Heart right ventricle (tissue), 16 donors: ENCODE measurements at places on chromosomes 6 and 20. TPM values are rescaled to one million over a fixed set of nuclear protein-coding genes. Genes with fewer than 3 reads are reported as not detected.

B4GALT5 gene
- total RNA-seq, result 24.4 TPM

NAA20 gene
- 63.7 TPM for total RNA-seq

EMILIN3 gene
- 0.20 TPM for total RNA-seq

- H3K27me3 ChIP-seq, result peaks cover 81% of the 10 kb centered on the region
- no peaks in the 10 kb centered on the region for H3K4me1 ChIP-seq
- DNase-seq, result no peak
- H3K27ac ChIP-seq, result no peak overlapping the region
- no peaks in the 10 kb centered on the region for H3K36me3 ChIP-seq
- no peak overlapping the region for H3K4me3 ChIP-seq
These were observed 30.1 kb downstream of the DLGAP4 start for GRCh38 chr20:36336204-36336603.

DNA sequence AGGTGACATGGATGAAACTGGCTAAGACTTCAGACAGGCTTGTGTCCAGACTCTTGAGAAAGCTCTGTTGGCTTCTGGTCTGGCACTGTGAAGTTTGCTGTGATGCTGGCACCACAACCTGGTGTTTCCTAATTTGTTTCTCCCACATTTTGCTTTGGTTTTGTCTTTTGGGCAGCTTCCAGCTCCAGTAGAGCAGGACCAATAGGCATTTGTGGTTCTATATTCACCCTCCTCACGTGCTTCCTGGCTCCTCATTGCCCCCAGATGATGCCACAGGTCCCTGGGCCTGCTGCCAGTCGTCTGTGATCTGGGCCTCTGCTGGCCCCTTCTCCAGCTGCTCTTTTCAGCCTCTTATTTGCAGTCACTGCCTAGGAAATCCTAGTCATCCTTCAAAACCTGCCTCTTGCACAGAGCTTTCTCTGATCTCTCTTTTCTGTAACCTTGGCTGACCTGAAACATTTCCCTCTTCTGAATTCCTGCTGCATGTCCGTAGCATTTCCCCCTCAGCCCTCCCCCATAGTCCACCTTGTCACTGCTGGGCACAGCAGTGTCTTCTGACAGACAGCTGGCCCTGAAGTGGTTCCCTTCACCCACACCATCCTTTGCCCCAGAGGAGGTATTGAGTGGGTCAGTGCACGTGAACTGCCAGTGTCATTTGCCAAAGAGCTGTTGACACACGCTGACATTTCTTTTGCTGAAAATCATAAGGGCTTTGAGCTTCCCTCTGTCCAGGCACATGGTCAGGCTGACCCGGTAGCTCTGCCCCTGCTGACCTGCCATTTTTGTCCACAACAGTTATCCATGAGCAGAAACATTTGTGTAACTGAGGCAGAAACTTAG lies 63.0 kb downstream of the PTPN1 start:
- peak; percentile 45 for DNase-seq
- H3K4me1 ChIP-seq, result peaks cover 30% of the 10 kb centered on the region
- H3K27me3 ChIP-seq, result no peaks in the 10 kb centered on the region
- H3K27ac ChIP-seq, result peak overlapping the region; percentile 58

- H3K27ac ChIP-seq, result no peak overlapping the region
- H3K4me1 ChIP-seq, result peaks cover 15% of the 10 kb centered on the region
- H3K27me3 ChIP-seq, result no peaks in the 10 kb centered on the region
- H3K4me3 ChIP-seq, result no peak overlapping the region
- DNase-seq, result no peak
These were observed 102.0 kb downstream of the ERMARD start for GRCh38 chr6:169853196-169854082.

DNA sequence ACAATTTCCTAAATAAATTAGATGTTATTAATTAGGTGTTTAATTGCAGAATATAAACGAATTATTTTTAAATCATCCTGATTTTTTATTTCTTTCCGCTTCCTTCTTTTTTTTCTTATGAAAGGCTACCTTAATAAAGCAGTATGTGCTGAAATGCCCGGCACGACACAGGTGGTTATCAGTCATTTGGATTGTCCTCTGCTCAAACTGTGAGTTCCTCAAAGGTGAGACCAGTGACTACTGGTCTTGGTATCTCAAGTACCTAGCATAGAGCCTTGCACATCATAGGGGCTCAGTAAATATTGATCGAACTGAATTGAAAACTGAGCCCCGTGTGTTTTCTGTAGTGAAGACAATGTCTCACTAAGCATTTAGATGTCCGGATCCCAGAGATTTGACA lies 9.6 kb upstream of the EZR start:
- no peaks in the 10 kb centered on the region for H3K36me3 ChIP-seq
- no peak overlapping the region for H3K27ac ChIP-seq
- peaks cover 11% of the 10 kb centered on the region for H3K4me1 ChIP-seq
- H3K4me3 ChIP-seq, result no peak overlapping the region
- H3K27me3 ChIP-seq, result no peaks in the 10 kb centered on the region

DNA sequence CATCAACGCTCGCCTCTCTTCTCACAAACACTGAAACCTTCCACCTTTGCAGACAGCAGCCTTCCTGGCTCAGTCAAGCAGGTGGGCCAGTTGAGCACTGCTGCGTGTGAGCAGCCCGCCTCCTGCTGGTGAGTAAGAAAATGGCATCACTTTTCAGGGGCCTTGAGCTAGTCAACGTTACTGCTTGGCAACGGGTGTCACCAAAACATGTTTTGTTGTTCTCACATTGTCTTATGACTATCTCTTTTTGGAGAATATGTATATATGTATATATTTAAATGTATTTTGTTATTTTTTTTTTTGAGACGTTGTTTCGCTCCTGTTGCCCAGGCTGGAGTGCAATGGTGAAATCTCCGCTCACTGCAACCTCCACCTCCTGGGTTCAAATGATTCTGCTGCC lies 97.0 kb upstream of the AGPAT4 start:
- H3K4me3 ChIP-seq, result no peak overlapping the region
- no peak overlapping the region for H3K27ac ChIP-seq
- H3K27me3 ChIP-seq, result no peaks in the 10 kb centered on the region
- no peaks in the 10 kb centered on the region for H3K36me3 ChIP-seq

GRCh38 chr6:30487926-30488325 lies 1.4 kb upstream of the HLA-E start:
- H3K27me3 ChIP-seq, result no peaks in the 10 kb centered on the region
- peaks cover 33% of the 10 kb centered on the region for H3K4me1 ChIP-seq
- peaks cover 8% of the 10 kb centered on the region for H3K36me3 ChIP-seq
- DNase-seq, result no peak
- no peak overlapping the region for H3K4me3 ChIP-seq

DNA sequence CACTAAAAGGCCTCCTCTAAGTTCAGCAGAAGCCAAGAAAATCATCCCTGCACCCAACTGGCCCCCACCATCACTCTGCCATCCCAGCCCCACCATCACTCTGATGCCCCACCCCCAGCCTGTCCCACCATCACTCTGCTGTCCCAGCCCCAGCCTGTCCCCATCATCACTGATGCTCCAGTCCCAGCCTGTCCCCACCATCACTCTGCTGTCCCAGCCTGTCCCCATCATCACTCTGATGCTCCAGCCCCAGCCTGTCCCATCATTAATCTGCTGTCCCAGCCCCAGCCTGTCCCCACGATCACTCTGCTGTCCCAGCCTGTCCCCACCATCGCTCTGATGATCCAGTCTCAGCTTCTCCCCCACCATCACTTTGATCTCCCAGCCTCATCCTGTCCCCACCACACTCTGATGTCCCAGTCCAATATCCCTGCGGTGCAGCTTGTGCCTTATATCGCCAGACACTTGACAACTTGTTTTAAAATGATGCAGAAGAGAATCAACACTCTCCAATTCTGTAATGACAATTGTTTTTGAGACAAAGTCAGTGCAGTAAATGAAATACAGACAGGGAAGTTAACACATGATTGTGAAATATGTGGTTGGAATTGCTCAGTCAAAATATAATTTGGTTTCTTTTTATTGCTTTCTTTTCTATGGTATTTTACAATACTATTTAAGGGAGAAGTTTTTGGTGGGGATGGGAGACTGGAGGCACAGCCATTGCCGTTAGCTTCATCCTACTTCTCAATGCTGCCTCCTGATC lies 100.8 kb downstream of the TNFAIP3 start:
- DNase-seq, result no peak
- H3K27ac ChIP-seq, result no peak overlapping the region
- H3K27me3 ChIP-seq, result no peaks in the 10 kb centered on the region
- H3K36me3 ChIP-seq, result no peaks in the 10 kb centered on the region
- H3K4me1 ChIP-seq, result no peaks in the 10 kb centered on the region

GRCh38 chr6:153947808-153948447 lies 91.1 kb upstream of the OPRM1 start:
- DNase-seq, result no peak
- H3K27me3 ChIP-seq, result no peaks in the 10 kb centered on the region
- no peak overlapping the region for H3K27ac ChIP-seq
- no peak overlapping the region for H3K4me3 ChIP-seq
- H3K36me3 ChIP-seq, result no peaks in the 10 kb centered on the region
- H3K4me1 ChIP-seq, result no peaks in the 10 kb centered on the region

DNA sequence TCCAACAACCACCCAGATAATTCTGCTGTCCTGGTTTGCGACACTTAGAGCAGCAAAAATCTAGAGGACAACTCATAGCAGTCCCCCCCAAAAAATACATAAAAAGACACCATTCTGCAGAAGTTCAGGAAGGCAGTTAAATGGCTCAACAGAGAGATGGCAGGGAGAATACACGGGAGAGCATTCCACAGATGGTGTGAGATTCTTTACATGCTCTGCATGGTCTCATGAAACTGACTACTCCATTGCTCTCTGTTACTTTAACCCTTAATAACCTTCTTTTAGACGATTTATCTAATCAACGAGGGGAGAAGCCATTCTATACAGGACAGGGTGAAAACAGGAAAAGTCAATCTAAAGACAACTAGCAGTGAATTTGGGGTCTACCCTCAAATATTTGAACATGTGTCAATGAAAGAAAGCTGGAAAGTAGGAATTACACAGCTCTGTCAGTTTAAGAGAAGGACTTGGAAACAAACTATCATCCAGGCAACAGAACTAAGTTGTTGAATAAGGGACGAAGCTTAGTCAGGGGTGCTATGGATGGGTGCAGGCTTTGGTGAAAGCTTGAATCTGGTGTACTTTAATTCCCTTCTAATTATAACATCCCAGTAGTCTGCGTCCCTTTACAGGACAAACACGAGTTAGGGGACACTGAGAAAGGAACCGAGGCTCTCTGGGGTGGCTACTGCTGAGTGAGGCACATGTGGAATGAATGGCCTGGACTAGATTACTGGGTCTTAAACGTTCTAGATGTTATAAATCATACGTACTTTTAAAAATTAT lies 5.1 kb downstream of the PERP start:
- H3K4me1 ChIP-seq, result peaks cover 10% of the 10 kb centered on the region
- peak overlapping the region; percentile 37 for H3K4me3 ChIP-seq
- H3K27me3 ChIP-seq, result no peaks in the 10 kb centered on the region
- H3K36me3 ChIP-seq, result no peaks in the 10 kb centered on the region

DNA sequence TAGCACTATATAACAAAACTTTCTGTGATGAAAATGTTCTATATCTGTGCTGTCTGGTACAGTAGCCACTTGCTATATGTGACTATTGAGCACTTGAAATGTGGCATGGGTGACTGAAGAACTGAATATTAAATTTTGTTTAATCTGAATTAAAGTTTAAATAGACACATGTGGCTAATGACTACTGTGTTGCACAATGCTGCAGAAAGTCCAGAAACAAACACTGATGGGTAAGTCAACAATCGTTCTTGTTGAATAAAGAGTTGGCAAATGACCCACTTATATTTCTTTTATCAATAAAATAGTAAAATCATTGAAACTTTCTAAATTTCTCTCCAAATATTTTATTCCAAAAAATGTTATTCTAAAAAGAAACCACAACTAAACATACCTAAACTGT lies 81.8 kb downstream of the PROKR2 start:
- H3K27ac ChIP-seq, result no peak overlapping the region
- H3K4me3 ChIP-seq, result no peak overlapping the region
- no peak for DNase-seq
